HuH-7.5 (cell line): ENCODE measurements at places on chromosomes 4 and X.
A peak's percentile ranks its signal among the peaks of the same experiment; 100 is the strongest.

DNA sequence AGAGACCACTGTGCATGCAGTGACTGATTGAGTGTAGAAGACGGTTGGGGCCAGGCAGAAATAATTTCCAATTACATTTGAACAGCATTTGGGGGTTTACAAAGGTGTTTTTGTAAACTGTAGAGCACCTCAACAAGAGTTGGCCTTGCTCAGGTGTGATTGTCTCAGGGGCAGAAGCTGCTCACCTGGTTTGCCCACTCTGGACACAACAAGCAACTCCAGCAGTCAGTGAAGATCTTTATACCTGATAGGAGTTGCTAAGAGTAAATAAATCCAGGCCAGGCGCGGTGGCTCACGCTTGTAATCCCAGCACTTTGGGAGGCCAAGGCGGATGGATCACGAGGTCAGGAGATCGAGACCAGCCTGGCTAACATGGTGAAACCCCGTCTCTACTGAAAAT lies 221.3 kb downstream of the RAB28 start:
- DNase-seq: no peak

GRCh38 chr4:155959417-155959816 lies 5.8 kb upstream of the CTSO start:
- DNase-seq: no peak

GRCh38 chr4:17068891-17069290 lies 170.4 kb upstream of the LDB2 start:
- no peak for DNase-seq

DNA sequence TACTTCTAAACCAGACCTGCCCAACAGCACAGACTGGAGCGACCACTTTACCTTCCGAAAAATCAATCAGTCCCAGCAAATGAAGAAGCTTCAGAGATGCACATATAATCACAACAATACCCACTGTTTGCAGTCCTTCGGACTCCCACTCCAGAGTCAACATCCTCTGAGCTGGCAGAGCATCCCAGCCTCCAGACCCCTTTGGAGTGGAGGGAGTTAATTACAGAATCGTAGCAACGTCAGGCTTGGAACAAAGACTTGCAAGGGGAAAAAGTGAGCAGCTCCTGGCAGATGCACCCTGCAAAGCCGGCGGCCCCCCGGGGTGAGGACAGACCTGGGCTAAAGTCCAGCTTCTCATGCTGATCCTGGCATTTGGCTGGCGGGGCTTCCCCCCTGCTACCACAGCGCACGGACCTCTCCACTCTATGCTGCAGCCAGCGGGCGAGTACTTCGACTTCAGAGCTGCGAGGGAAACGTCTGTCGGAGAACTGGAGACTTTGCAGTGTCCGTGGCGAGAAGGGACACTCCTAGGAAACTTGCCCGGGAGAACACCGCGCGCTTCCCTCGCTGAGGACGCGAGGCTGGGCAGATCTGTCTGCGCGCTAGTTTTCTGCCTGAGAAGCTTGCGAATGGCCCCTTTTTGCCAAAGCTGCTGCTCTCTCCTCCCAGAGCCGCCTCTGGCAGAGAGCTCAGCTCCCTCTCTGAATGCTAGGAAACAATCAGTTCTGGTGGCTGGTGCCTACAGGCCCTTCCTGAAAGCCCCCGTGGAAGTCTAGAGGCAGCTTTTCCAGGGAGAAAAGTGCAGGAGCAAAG lies 283.7 kb downstream of the PACRGL start:
- DNase-seq: no peak

GRCh38 chrX:3697701-3698279 lies 15.7 kb downstream of the PRKX start:
- no peak for DNase-seq

- no peak for DNase-seq
These were observed 18.2 kb downstream of the NAAA start for GRCh38 chr4:75922588-75922987.

DNA sequence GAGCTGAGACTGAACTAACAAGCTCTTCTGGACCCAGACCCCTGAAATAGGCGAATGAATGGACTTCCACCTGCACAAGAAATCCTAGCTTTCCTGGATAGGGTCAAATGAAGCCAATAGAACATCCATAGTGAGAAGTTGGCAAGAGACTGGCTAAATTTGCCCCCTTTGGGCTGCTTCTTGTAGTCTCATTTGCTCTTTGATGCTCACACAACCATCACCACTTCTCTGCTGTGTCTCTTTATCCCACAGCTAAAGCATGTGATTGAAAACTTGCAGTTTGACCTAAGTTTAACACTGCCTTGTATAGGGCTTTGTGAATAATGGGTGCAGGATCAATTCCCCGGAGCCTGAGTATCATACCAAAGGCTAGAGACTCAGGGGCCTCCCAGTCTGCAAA lies 38.2 kb downstream of the NLGN3 start:
- DNase-seq: no peak

DNA sequence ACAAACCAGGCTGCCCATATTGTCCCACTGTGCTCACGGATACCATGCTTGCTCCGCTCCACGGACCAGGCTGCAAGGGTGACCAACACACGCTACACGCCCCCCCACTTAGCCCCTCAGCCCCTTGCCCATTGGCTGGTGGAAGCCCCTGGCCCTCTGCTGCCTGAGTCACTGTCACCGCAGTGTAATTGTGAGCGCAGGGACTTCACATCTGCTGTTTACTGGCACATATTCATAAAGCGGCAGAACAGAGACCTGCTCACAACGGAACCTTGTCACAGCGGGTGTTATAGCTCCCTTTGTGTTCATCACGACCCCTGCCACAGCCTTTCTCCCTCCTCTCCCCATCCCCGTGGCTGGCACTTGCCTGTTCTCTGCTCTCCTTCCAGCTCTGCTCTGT lies 83.7 kb downstream of the PSAPL1 start:
- no peak for DNase-seq

DNA sequence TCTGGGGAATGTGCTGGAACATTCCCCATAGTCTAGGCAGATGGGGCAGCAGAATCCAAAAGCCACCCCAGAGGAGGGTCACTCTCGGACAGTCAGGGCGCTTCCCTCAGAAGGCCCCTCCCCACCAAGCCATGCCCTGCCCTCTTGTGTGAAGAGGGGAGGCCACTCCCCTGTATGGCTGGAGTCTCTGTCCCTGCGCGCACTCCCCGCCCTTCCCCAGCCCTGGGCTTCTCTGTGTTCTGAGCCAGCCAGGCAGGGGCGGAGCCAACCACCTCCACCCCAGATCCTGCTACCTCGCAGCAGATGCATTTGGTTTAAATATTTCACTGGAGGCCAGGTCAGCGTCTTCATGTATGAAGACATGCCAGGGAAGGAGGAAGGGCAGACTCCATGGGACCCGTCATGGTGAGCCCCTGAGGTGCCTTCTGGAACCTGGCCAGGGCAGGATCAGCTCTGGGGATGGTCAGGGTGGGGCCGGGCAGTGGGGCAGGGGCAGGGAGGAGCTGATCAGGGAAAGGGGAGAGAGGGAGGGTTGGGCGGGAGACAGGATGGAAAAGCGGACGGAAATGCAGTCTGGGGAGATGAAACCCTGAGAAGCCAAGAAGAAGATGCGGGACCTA lies 107.3 kb downstream of the ADRA2C start:
- DNase-seq: no peak

DNA sequence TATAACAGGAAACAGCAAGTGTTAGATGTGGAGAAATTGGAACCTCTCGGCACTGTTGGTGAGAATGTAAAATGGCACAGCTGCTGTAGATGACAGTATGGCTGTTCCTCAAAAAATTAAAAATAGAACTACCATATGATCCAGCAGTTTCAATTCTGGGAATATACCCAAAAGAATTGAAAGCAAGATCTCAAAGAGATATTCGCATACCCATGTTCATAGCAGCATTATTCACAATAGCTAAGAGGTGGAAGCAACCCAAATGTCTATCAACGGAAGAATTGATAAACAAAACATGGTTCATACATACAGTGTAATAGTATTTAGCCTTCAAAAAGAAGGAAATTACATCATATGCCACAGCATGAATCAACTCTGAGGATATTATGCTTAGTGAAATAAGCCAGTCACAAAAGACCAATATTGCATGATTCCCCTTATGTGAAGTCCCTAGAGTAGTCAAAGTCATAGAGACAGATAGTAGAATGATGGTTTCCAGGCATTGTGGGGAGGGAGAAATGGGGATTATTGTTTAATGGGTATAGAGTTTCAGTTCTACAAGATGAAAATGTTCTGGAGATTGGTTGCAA lies 467.7 kb downstream of the IDS start:
- no peak for DNase-seq

- no peak for DNase-seq
These were observed 251.1 kb downstream of the GLUD2 start for GRCh38 chrX:121298499-121298898.

DNA sequence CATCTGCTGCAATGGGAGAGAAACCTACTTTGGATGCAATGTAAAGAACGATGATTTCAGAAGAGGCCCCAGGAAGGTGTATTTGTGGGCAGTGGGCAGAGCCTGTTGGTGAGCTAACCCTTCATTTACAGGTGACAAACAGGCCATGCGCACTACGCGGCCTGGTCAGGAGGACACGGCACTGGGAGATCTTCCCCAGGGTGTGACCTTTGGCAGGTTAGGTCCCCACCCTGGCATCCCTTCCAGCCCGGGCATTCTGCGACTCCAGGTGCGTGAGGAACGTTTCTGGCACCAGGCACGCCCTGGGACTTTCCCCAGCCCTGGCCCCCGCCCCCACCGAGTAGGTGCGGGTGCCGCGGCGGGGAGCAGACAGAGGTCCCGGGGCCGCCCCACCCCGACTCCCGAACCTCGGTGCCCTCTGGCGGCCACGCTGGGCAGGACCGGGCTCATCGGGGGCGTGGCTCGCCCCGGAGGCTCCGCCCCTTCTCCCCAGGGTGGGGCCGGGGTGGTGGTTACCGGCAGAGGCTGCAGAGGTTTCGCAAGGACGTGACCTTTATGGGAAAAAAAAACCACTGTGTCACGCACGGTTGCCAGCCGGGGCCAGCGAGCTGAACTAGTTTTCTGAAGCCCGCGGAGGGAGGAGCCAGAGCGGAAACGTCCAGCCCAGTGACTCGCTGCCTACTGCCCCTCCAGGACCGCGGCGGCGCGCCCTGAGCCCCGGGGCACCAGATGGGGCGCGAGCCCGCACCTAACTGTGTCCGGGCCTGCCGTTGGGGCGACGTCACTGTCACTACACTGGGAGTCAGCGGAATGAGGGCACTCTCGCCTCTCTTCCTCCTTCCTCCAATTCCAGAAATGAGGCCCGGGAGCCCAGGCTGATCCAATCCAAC lies 5.0 kb upstream of the NYX start:
- peak; percentile 47 for DNase-seq

DNA sequence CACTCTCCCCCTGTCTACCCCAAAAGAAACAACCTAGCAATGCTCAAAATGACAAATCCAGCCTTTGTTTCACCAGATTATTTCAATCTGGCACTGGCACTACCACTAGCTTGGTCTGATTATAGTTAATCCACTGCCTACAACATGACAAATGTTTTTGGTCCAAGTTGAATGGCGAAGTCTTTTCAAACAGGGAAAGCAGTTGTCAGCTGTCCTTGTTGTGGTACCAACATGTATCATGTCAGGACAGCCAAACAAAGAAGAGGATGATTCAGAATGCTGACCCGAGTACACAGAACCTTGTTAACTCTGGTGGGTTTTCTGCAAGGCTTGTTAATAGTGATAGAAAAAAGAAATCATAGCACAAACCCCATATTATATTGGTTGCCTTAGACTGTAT lies 160.8 kb upstream of the ANK2 start:
- no peak for DNase-seq

DNA sequence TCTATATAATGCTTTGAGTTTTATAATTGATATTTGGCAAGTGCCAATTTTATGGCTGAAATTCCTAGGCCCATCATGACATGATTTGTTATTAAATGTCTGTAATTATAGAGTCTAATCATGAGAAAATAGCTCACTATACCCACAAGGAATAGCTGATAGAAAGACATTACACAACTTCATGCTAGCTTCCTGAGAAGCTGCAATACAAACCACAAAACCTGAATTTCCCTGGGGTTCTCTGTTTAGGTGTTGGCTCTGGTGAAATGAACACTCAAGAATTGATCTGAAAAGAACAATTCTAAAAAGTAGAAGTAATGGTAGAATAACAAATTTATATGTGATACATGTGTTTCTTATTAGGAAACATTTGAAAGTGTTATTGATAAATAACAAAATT lies 169.6 kb downstream of the GASK1B start:
- DNase-seq: no peak

DNA sequence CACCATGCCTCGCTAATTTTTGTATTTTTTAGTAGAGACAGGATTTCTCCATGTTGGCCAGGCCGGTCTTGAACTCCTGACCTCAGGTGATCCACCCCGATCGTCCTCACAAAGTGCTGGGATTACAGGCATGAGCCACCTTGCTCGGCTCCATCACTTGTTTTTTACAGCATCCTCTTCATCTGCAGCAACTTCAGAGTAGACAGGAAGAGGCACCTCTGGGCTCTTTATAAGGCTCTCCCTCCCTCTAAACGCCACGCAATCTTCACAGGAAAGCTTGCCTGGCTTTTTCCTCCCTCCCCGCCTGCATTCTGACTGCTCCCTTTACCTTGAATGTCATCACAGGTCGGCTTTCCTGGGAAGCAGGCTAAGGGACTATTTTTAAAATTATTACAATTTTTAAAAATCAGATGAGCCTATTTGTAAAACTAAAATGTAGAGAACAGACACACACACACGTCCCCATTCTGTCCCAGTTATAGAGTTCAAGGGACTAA lies 111.5 kb upstream of the LDB2 start:
- no peak for DNase-seq

GRCh38 chr4:101972791-101973190 lies 182.3 kb downstream of the BANK1 start:
- DNase-seq: no peak

- no peak for DNase-seq
These were observed 31.0 kb upstream of the CCNG2 start for GRCh38 chr4:77125961-77126360.

DNA sequence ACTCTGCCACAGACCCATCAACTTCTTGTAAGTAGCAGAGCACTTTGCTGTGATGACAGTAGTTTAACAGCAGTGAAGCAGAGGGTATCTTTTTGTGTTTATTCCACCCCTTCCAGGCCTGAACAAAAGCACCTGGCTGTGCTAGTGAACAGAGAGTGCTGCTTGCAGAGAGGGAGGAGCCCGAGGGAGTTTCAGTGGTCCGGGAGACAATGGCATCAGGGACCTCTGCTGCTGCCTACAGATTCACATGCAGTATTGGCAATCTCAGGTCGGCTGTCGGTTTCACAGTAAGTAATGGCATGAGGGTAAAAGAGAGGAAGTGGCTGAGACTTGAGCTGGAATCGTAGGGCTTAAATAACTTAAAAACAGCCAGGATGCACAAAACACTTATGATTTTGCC lies 755.8 kb downstream of the RPA4 start:
- no peak for DNase-seq

- no peak for DNase-seq
These were observed 293.4 kb downstream of the DTHD1 start for GRCh38 chr4:36574816-36575215.

GRCh38 chr4:20341134-20341738 lies 89.5 kb downstream of the SLIT2 start:
- DNase-seq: no peak

GRCh38 chr4:26241179-26241578 lies 79.6 kb upstream of the RBPJ start:
- DNase-seq: no peak

DNA sequence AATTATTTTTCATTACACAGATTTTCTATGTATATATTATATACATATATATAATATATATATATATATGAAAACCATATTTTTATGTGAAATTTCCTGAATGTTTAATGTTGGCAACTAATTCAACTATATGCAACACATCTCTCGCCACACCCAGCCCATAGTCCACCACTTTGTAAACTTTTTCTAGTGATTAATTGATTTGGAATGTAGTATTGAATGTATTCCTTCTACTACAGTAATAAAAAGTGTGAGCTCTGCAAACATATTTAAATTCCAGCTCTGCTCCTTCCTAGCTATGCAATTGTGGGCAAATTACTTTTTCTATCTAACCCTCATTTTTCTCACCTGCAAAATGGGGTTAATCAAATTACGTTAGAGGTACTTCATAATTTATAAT lies 187.8 kb downstream of the TEX11 start:
- no peak for DNase-seq
